Activated T-helper 1 cell treated with anti-CD3 and anti-CD28 coated beads, Interleukin-12 subunit alpha, Interleukin-12 subunit beta, Interleukin-2, Interleukin-4 antibody, amounts not matched to agents 30 ng/mL and 10 ng/mL and 1 ng/mL, durations not matched to agents 14 hours and 24 hours and 36 hours (primary cell): ENCODE measurements at places on chromosomes 11 and 22. TPM values are rescaled to one million over a fixed set of nuclear protein-coding genes. Genes with fewer than 3 reads are reported as not detected.
A peak's percentile ranks its signal among the peaks of the same experiment; 100 is the strongest.

FGF3 gene
- not detected in 2 replicates for total RNA-seq

GRCh38 chr11:66467756-66468155, 1.1 kb downstream of the PELI3 start:
- H3K4me3 ChIP-seq, result peak overlapping the region; percentile 94
- H3K27ac ChIP-seq, result peak overlapping the region; percentile 88
- no peaks in the 10 kb centered on the region for H3K27me3 ChIP-seq
- H3K36me3 ChIP-seq, result peaks cover 9% of the 10 kb centered on the region
- DNase-seq, result no peak
- peaks cover 22% of the 10 kb centered on the region for H3K4me1 ChIP-seq

DNA sequence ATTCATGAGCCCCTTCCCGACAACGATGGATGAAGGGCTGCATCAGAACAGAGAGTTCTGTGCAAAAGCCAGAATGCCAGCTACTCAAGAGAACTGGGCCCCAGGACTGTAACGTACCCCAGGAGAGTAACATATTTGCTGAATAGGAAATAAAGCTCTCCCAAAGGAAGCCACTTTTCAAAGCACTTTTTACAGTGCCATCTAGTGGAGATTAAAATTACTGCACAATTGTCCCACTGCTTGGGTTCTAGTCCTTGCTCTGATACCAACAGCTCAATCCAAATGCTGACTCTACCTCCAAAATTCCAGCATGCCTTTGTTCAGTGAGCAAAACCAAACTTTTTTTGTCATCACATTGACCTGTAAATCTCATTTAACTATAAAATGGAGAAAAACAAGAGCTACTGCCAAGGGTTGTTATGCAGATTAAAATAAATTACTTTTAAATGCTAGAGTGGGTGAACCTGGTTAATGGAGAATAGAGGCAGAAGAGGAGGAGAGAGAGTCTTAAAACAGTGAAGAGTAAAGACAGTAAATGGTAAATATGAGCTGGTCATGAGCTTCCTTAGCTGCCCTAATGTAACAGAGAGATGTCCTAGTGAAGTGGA, 87.6 kb upstream of the FSHB start:
- DNase-seq, result no peak
- no peak overlapping the region for H3K27ac ChIP-seq
- H3K36me3 ChIP-seq, result no peaks in the 10 kb centered on the region

PPFIBP2 gene
- 0.62 and 2.9 TPM in 2 replicates for total RNA-seq

GRCh38 chr11:2697866-2698265, 1.9 kb downstream of the KCNQ1OT1 start:
- DNase-seq, result no peak
- peaks cover 2% of the 10 kb centered on the region for H3K27me3 ChIP-seq
- peak overlapping the region; percentile 88 for H3K4me3 ChIP-seq
- peaks cover 11% of the 10 kb centered on the region for H3K4me1 ChIP-seq
- H3K36me3 ChIP-seq, result peaks cover 6% of the 10 kb centered on the region

DNA sequence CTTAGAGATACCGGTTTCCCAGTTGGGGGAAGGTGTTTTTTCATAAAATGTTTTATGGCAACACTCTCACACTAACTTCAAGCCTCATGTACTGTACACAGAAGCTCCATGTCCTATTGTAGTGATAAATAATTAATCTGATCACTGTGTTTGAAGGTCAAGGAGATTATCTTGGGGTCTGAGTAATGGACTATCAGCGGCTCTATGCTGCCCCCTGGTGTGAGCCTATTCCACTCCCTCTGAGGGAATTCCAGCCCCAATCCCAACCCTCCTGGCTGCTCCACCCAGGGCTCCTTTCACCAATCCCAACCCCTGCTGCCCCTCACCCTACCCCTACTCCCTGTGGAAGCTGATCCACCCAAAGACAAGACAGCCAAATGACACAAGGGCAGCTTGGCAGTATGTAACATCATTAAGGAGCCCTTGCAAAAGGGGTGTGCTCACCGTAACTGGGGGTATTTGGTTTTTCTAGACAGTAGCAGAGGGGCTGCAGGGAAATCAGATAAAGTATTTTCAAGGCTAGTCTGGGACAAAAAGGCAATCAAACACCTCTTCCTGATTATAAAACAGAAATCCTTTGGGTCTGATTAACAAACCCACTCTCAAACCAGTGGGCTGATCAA, 22.3 kb downstream of the HPS4 start:
- peaks cover 30% of the 10 kb centered on the region for H3K36me3 ChIP-seq
- H3K27me3 ChIP-seq, result no peaks in the 10 kb centered on the region
- DNase-seq, result peak; percentile 16
- no peaks in the 10 kb centered on the region for H3K4me1 ChIP-seq
- H3K27ac ChIP-seq, result no peak overlapping the region

DNA sequence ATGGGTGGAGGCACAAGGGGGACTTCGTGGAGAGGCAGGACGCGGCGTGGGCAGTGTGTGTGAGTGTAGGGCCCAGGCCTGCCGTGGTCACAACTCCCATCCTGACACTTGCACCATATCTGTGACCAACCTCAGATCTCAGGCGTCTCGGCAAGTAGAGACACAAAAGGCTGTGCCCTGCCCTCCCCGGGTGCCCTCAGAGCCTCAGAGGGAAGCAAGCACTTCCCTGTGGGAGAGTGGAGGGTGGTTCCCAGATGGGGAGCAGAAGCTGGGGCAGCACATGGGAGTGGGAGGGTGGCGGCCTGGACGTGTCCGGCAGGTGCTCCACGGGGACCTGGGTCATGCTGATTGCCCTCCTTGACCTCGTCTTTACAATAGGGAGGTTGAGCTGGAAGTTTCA, 20.4 kb downstream of the B3GAT1 start:
- peaks cover 16% of the 10 kb centered on the region for H3K27me3 ChIP-seq
- peaks cover 9% of the 10 kb centered on the region for H3K4me1 ChIP-seq
- H3K4me3 ChIP-seq, result no peak overlapping the region
- no peak overlapping the region for H3K27ac ChIP-seq

DNA sequence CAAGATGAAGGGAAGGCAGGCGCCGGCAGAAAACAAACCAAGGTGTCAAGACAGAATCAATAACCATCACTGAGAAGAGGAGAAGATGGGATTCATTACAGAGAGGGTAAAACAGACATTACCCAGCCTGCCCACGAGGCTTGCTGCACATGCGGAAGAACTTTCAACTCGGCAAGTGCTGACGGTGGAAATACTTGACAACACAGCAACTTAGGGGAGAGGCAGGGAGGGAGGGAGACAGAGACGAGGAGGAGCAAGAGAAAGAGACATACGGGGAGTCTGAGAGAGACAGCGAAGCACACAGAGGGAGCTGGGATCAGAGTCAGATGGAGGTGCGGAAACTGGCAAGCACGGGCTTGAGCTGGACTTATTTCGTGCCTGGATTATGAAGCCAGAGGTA, 129.3 kb upstream of the NECTIN1 start:
- H3K36me3 ChIP-seq, result no peaks in the 10 kb centered on the region
- H3K4me3 ChIP-seq, result no peak overlapping the region
- H3K4me1 ChIP-seq, result no peaks in the 10 kb centered on the region
- H3K27ac ChIP-seq, result no peak overlapping the region

DNA sequence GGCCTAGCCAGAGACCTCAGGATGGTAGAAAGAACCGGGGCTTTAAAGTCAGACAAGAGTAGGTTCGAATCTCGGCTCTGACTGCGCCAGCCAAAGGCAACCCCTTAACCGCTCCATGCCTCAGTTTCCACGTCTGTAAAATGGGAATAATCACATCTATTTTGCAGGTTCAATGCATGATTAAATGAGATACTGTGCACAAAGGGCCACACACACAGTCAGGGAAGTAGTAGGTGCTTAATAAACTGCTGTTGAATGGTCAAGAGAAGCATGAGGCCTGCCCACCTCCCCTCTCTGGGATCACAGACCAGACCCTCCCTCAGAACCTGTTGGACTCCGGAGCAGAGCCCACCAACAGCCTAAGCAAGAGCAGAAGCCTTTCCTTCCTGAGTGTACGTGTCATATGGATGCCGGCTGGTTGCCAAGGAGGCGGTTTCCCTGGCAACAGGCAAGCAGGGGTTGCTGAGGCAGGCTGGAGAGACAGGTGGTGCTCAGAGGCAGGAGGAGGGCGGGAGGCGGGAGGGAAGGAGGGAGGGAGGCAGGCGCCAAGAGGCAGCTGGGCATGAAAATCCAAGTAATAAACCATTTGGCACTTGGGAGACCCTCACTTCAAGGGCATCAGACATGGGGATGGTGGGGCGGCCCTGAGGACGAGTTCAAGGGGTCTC, 43.9 kb downstream of the NFAM1 start:
- DNase-seq, result no peak
- H3K4me3 ChIP-seq, result no peak overlapping the region
- H3K36me3 ChIP-seq, result no peaks in the 10 kb centered on the region
- H3K4me1 ChIP-seq, result no peaks in the 10 kb centered on the region
- peaks cover 11% of the 10 kb centered on the region for H3K27me3 ChIP-seq

MS4A15 gene
- total RNA-seq, result not detected in 2 replicates

DBX1 gene
- not detected in 2 replicates for total RNA-seq

SMARCB1 gene
- 92.4 and 99.8 TPM in 2 replicates for total RNA-seq

- no peaks in the 10 kb centered on the region for H3K4me1 ChIP-seq
- DNase-seq, result no peak
- H3K4me3 ChIP-seq, result no peak overlapping the region
- no peak overlapping the region for H3K27ac ChIP-seq
- no peaks in the 10 kb centered on the region for H3K36me3 ChIP-seq
Observed at GRCh38 chr11:134646561-134646960, 234.5 kb upstream of the B3GAT1 start.

DNA sequence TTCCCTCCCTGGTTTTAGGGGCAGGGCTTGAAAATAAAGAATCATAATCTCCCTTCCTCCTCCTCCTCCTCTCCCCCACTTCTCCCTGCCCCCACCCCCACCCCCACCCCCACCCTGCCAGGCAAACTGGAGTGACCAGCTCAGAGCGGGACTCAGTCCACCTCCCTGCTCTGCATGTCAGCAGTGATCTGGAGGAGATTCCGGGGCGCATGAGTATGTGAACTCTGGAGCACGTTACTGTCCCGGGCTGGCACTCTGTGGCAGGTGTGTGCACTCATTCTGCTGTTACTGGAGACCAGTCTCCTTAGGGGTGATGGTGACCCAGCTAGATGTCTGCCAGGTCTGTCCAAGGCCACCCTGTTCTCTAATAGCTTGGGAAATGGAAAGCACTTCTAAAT, 33.9 kb downstream of the MARK2 start:
- DNase-seq, result no peak
- no peak overlapping the region for H3K27ac ChIP-seq
- H3K27me3 ChIP-seq, result no peaks in the 10 kb centered on the region
- peaks cover 13% of the 10 kb centered on the region for H3K36me3 ChIP-seq
- H3K4me3 ChIP-seq, result peak overlapping the region; percentile 30

- H3K27me3 ChIP-seq, result peaks cover 9% of the 10 kb centered on the region
- H3K4me3 ChIP-seq, result no peak overlapping the region
- no peak overlapping the region for H3K27ac ChIP-seq
- H3K4me1 ChIP-seq, result peaks cover 7% of the 10 kb centered on the region
- no peaks in the 10 kb centered on the region for H3K36me3 ChIP-seq
Observed at GRCh38 chr22:39208013-39208680, 36.6 kb downstream of the PDGFB start.

GRCh38 chr11:72840780-72841179, 26.6 kb downstream of the ATG16L2 start:
- no peak overlapping the region for H3K27ac ChIP-seq
- DNase-seq, result no peak
- H3K4me3 ChIP-seq, result no peak overlapping the region
- no peaks in the 10 kb centered on the region for H3K27me3 ChIP-seq
- peaks cover 14% of the 10 kb centered on the region for H3K4me1 ChIP-seq

DNA sequence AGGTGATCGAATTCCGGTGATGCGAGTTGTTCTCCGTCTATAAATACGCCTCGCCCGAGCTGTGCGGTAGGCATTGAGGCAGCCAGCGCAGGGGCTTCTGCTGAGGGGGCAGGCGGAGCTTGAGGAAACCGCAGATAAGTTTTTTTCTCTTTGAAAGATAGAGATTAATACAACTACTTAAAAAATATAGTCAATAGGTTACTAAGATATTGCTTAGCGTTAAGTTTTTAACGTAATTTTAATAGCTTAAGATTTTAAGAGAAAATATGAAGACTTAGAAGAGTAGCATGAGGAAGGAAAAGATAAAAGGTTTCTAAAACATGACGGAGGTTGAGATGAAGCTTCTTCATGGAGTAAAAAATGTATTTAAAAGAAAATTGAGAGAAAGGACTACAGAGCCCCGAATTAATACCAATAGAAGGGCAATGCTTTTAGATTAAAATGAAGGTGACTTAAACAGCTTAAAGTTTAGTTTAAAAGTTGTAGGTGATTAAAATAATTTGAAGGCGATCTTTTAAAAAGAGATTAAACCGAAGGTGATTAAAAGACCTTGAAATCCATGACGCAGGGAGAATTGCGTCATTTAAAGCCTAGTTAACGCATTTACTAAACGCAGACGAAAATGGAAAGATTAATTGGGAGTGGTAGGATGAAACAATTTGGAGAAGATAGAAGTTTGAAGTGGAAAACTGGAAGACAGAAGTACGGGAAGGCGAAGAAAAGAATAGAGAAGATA, at the start of gene MALAT1:
MALAT1 (plus strand) TSS at position 69 of the 736 bp plus-strand sequence.
- no peaks in the 10 kb centered on the region for H3K27me3 ChIP-seq
- H3K4me1 ChIP-seq, result peaks cover 35% of the 10 kb centered on the region
- no peak within 1 kb of the TSS for H3K27ac ChIP-seq
- DNase-seq, result peak; percentile 94

SPI1 gene
- not detected in 2 replicates for total RNA-seq

GRCh38 chr22:35547987-35548721, 7.5 kb downstream of the RASD2 start:
- no peak overlapping the region for H3K27ac ChIP-seq
- no peaks in the 10 kb centered on the region for H3K36me3 ChIP-seq
- DNase-seq, result no peak

GRCh38 chr11:32056438-32056837, 34.4 kb upstream of the RCN1 start:
- no peak overlapping the region for H3K27ac ChIP-seq
- peaks cover 11% of the 10 kb centered on the region for H3K27me3 ChIP-seq
- H3K4me1 ChIP-seq, result no peaks in the 10 kb centered on the region
- no peak overlapping the region for H3K4me3 ChIP-seq
- no peak for DNase-seq

GRCh38 chr22:35043252-35043933, 22.6 kb upstream of the ISX start:
- H3K4me1 ChIP-seq, result no peaks in the 10 kb centered on the region
- DNase-seq, result no peak
- H3K27me3 ChIP-seq, result peaks cover 4% of the 10 kb centered on the region
- H3K27ac ChIP-seq, result no peak overlapping the region
- H3K4me3 ChIP-seq, result no peak overlapping the region
- no peaks in the 10 kb centered on the region for H3K36me3 ChIP-seq

DNA sequence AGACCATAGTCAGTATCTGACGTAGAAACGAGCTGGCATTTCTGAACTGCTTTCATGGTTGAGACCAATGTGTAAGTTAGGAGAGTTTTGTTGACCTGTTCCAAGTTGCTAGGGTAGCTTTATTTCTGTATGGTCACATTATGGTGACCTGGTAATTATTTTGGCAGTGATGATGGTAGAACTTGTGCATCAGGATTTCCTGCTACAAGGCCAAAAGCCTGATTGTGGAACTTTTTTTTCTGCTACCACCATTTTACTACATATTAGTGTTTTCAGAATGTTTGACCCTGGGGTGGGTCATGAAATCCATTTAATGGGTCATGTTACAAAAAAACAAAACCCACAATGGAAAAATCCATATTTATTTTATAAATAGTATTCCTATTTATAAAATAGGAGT, 18.9 kb downstream of the FBXO7 start:
- H3K4me1 ChIP-seq, result peaks cover 1% of the 10 kb centered on the region
- no peaks in the 10 kb centered on the region for H3K27me3 ChIP-seq
- no peak overlapping the region for H3K27ac ChIP-seq
- no peak overlapping the region for H3K4me3 ChIP-seq
- H3K36me3 ChIP-seq, result peaks cover 63% of the 10 kb centered on the region

C22orf31 gene
- total RNA-seq, result not detected in 2 replicates

GRCh38 chr11:123525097-123525496, 95.0 kb downstream of the GRAMD1B start:
- DNase-seq, result no peak
- H3K27me3 ChIP-seq, result no peaks in the 10 kb centered on the region
- peaks cover 13% of the 10 kb centered on the region for H3K36me3 ChIP-seq
- H3K27ac ChIP-seq, result no peak overlapping the region
- H3K4me1 ChIP-seq, result peaks cover 18% of the 10 kb centered on the region
